ENCODE measurements at places on chromosomes 2 and 18.

DNA sequence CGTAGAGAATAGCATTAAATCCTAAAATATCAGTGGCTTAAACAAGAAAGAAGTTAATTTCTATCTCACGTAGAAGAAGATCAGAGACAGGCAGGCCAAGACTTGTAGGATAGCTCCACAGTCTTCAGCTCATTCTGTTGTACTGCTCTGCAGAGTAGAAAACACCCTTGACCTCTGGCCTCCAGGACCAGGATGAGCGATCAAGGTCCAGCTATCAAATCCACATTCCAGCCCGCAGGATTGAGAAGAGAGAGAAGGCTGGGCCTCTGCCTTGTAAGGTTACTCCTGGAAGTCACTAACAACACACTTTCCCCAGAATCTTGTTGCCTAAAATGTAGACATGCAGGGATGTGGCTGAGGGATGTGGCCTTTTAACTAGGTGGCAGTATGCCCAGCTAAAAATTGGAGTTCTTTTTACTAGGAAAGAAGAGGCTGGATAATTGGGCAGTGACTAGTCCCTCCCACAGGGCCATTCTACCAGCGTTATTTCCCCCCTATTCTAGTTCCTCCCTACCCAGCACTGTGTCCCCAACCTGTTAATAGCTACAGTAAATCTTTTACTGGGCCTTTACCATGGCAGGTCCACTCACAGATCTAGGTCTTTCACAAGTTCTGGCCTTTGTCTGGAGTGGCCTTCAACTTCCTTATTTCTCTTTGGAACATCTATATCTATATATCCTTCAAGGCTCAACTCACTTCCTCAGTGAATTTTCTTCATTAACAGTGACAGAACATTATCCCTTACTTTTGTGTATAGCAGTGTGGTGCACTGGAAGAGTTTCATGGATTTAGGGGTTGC, 165.0 kb downstream of the DIS3L2 start:
- no peak for DNase-seq

DNA sequence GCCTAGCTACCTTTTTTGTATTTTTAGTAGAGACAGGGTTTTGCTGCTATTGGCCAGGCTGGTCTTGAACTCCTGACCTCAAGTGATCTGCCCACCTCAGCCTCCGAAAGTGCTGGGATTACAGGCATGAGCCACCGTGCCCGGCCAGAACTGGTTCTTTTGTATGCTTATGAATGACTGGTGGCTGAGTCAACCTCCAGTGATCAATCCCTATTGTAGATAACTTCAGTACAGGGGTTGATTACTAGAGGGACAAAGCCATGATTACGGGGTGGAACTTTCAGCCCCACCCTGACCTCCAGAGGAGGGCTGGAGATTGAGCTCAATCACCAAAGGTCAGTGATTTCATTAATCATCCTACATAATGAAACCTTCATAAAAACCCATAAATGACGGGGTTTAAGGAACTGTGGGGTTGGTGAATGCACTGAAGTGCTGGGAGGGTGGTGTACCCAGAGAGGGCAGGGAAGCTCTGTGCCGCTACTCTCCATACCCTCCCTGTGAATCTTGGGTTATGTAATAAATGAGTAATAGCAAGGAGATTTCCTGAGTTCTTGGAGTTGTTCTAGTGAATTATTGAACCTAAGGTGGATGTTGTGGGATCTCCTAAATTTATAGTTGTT, 281.8 kb upstream of the CXCR4 start:
- no peak for DNase-seq

GRCh38 chr2:74768401-74768914, 65.5 kb upstream of the HK2 start:
- no peak for DNase-seq

DNA sequence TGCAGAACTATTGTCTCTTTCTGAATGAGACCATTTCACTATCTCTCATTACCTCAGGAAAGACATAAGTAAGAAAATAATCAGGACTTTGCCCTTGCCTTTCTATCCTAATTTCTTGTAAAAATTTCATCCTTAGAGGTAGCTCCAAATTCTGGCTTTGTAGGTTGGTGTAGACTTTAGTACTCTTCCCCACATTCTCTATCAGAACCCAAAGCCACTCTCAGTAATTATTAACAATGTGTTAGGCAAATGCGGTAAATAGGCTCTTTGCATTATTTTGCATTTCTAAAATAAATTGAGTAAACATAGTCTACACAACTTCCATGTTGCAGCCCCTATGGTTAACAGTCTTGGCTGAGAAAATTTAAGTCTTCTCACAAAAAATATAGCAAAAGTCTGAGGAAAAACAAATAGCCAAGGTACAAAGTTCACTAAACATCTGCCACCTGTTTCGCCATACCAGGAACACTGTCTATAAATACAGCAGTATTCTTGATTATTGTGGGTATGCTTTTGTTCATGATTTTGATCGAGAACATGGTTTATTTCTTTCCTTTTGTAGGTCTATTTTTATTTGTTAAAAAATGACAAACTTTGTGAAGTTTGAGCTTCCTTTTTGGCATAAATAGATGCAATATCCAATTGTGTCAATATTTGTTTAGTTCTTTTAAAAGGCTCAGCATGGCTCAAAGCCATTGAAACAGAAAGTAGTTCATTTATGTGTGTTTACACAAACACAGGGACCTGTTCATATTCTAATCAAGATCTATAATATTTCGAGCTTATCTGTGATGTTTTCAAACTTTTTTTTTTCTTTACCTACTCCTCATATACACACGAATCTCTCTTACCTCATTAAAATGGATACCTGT, 1061.5 kb downstream of the CNTNAP5 start:
- DNase-seq, result no peak

DNA sequence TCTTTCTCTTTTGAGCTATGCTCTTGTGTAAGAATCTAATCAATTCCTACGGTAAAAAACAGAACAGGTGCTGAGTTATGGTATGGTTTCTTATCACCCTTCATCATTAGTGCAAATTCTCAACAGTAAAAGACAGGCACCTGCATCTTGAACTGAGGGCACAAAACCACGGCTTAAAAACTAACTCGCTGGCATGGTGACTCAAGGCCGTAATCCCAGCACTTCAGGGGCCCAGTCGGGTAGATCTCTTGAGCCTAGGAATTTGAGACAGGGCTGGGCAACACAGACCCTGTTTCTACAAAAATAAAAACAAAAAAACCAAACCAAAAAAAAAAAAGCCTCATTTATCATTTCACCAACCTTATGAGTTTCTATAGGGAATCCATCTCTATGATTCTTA, 33.3 kb downstream of the THAP4 start:
- DNase-seq, result no peak

DNA sequence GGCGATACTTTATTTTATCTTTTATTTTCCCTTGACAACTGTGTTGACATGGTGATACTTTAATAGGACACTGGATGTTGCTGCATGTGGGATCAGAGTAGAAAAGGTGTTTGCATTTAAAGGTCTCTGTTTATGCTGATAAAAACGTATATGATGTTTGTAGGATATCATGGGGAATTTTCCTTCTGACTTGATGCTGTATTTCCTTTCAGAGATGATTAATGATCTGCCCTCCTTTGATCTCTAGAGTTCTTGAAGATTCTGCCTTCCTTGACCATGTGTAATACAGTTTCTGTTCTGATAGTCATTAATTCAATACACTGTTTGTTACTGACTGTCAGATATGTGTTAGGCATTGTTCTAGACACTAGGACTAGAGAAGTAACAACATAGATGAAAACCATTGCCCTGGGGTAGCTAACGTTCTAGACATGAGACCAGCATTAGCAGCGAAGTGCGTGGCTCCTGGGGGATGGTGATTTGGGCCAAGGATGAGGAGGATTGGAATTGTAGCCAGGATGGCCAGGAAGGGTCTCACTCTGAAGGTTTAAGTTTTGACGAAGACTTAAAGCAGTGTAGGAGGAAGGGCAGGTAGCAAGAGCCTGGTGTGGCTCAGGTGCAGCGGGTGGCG, 2.8 kb downstream of the ATG4B start:
- DNase-seq, result no peak

GRCh38 chr2:136909777-136910176, 144.4 kb downstream of the THSD7B start:
- DNase-seq, result no peak

- no peak for DNase-seq
Observed at GRCh38 chr2:195313962-195314361, 343.1 kb upstream of the SLC39A10 start.

DNA sequence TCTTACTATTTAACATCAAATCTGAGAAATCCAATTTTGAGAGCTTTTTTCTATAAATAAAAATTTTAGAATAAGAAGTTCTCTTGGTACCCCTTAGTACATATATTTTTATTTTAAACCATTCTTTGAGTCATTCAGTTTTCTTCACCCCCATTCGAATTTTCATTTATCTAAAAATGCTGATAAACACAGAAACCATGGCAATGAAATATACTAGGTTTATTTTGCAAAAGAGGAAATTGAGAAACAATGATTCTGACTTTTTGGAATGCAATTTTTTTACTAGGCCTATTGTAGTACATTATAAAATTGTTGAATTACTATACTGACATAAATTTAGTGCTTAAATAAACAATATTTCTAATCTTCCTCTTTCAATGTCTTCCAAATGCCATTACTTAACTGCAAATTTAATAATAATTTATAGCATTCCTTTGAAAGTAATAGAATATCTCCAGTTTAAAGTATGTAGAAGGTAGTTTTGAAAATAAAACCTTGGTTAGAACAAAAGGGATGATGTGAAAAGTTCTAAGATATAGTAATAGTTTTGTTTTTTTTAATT, 46.3 kb downstream of the TANK start:
- DNase-seq, result no peak

GRCh38 chr2:198127627-198128026, 323.2 kb downstream of the PLCL1 start:
- DNase-seq, result peak; percentile 17

DNA sequence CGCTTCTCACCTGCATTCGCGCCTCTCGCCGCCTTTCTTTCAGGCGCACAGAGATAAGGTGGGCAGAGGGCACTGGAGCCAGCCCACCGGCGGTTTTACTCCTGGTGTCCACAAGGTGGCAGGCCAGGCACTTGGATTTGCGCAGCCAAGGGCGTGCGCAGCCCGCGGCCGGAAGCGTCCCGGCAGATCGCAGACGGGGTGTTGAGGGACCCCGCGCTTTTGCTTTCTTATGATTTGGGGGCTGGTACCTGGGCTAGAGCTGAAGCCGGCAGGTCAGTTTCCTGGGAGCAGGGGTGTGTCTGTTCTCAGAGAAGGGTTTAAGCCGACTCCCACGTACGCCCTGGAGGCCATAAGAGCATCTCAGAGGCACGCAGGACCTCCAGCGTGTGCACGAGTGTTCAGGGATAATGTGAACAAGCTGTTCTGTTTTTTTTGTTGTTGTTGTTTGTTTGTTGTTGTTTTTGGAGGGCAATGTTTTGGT, 305.6 kb upstream of the CXCR4 start:
- DNase-seq, result peak; percentile 52

GRCh38 chr2:95113464-95113863, 8.1 kb downstream of the MRPS5 start:
- no peak for DNase-seq

- DNase-seq, result no peak
Observed at GRCh38 chr2:105782123-105782522, 37.4 kb downstream of the NCK2 start.

- DNase-seq, result no peak
Observed at GRCh38 chr2:217204358-217204757, 344.5 kb upstream of the TNP1 start.

DNA sequence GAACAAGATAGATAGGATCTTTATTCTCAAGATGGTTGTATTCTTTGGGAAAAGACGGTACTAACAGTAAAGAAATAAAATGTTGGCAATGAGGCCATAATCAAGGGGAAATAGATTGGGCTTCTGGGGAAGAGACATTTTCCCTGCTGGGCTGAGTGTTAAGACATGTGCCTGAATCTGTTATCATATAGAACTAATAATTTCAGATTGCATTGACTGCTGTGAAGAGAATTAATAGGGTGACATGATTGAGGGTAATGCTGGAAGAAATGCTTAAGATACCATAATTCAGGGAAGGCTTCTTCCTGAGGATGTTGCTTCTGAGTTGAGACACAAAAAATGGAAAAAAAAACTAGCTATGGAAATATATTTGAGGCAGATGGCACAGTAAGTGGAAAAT, 105.0 kb downstream of the PTH2R start:
- DNase-seq, result no peak
